NCI-H187 treated with DMSO at 0.1 percent for 48 hours (cell line): ENCODE measurements at places on chromosomes 11 and 22.

DNA sequence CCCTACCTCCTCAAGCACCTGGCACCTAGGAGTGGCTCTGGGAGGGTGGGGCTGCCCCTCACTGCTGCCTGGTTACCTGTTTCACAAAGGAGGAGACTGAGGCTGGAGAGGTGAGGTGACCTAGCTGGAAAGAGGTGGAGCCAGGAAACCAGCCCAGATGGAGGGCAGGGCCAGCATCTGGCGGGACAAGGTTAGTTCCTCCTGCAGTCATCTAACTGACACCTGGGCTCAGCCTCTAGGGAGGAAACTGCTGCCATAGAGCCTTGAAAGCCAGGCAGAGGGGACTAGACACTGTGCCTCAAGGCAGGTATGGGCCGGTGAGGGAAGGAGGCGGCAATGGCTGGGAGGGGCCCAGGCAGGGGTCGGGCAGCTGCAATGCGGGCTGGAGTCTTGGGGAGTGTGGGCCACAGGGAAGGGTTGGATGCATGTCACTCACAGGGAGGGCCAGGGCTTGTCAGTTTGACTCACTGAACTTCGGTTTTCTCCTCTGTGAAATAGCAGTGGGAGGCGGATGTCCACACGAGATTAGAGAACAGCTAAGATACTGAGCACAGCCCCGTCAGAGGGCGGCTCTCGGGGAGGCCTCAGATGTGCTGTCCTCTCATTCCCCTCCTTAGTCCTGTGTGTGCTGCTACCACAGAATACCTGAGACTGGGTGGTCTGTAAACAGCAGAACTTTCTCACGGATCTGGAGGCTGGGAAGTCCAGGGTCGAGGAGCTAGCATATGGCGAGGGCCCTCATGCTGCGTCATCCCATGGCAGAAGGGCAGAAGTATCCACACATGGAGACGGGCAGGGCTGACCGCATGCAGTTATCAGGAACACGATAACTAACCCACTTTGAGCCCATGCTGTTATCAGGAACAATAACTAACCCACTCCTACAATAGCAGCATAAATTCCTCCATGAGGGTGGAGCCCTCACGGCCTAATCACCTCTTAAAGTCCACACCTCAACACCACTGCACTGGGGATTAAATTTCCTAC is 16.1 kb downstream of the MGAT3 start:
- peak; percentile 61 for DNase-seq

GRCh38 chr11:104665641-104666040 is 232.6 kb downstream of the CASP12 start:
- DNase-seq = no peak

DNA sequence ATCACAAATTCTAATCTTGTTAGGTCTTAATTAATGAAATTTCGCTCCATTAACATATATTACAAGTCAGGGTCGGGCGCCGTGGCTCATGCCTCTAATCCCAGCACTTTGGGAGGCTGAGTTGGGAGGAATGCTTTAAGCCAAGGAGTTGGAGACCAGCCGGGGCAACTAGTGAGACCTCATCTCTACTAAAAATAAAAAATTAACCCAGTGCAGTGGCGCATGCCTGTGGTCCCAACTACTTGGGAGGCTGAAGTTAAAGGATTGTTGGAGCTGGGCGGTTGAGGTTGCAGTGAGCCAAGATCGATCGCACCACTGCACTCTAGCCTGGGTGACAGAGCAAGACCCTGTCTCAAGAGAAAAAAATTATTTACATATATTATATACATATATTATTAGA is 1.9 kb downstream of the TMA7B start:
- no peak for DNase-seq

DNA sequence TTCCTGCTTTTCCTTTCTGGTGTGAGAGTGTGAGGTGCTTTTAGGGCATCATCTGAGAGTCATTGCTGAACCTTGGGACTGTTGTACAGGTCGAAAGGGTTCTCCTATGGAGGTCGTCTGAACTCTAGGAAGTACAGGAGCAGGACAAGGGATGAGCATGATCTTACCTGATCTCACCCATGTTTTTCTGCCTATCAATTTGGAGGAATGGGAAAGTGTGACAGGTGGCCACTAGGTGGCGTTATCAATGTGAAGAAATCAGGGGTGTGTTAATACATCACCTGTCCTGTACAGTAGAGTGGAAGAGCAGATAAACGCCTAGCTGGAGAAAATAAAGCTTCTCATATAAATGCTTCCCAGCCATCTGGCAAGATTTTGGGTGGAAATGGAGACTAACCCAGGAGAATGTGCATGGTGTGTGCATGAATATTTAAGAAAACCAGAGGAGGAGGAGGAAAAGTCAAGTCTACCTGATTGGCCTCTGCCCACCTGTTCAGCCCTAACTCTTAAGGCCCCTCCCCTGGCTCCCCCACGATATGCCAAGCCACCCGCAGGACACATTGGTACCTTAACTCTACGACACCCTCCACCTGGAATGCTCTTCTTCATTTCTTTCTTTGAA is 72.0 kb upstream of the NARS2 start:
- peak; percentile 37 for DNase-seq

DNA sequence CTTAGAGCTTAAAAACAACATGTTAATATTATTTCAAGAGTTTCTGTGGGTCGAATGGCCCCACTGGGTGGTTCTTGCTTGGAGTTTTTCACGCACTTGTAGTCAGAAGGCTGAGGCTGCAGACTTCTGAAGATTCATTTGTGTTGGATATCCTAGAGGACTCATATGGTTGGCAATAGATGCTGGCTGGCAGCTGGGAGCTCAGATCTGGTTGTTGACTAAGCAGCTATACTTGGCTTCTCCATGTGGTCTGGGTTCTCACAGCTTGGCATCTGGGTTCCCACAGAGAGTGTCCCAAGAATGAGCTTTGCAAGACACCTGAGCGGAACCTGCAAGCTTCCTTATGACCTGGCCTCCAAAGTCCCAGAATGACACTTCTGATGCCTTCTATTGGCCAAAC is 163.9 kb upstream of the ZC3H12C start:
- no peak for DNase-seq

GRCh38 chr11:78795621-78796261 is 221.1 kb upstream of the NARS2 start:
- peak; percentile 55 for DNase-seq

DNA sequence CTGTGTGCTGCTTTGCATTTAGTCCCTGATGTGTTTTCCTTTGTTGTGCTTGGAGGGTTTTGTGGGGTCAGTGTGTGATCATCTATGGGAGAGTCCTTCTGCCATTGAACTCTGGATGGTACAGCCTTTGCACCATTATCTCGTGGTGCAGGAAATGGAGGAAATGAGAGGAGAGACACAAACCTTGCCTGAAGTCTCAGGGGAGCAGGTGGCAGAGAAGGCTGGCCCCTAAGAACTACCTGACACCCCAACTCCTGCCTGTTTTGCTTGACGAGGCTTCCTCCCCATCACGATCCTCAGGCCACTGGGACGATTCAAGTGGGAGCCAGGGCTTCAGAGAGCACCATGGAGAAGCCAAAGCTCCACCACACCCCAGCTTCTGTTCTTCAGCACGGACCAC is 1316.4 kb downstream of the TBC1D22A start:
- no peak for DNase-seq

DNA sequence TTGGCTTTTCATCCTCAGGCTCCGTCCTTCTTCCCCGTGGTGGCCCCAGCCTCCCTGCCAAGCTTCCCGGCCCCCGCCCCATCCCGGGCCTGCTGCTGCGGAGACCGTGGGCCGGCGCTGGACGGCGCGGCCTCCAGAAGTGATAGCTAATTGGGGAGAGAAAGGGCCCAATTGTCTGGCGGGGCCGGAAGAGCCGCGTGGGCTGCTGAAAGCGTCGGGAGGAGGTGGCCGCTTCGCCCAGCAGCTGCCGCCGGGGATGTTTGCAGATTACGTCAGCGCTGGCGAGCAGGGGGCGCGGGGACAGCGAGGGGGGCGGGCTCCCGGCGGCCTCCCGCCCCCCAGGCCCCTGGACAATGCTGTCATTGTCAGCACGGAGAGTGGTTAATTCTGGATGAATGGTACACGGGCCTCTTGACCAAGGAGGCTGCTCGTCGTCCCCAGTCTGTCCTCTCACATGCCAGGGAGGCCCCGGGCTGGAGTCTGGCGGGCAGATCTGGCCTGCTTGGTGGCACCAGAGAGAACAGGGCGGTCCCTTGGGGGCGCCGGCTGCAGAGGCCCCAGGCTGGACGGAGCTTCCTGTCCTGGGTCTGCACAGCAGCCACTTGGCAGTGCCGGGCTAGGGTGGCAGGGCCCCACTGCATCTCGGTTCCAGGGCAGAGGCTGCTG is 1.6 kb downstream of the SMIM38 start:
- no peak for DNase-seq

DNA sequence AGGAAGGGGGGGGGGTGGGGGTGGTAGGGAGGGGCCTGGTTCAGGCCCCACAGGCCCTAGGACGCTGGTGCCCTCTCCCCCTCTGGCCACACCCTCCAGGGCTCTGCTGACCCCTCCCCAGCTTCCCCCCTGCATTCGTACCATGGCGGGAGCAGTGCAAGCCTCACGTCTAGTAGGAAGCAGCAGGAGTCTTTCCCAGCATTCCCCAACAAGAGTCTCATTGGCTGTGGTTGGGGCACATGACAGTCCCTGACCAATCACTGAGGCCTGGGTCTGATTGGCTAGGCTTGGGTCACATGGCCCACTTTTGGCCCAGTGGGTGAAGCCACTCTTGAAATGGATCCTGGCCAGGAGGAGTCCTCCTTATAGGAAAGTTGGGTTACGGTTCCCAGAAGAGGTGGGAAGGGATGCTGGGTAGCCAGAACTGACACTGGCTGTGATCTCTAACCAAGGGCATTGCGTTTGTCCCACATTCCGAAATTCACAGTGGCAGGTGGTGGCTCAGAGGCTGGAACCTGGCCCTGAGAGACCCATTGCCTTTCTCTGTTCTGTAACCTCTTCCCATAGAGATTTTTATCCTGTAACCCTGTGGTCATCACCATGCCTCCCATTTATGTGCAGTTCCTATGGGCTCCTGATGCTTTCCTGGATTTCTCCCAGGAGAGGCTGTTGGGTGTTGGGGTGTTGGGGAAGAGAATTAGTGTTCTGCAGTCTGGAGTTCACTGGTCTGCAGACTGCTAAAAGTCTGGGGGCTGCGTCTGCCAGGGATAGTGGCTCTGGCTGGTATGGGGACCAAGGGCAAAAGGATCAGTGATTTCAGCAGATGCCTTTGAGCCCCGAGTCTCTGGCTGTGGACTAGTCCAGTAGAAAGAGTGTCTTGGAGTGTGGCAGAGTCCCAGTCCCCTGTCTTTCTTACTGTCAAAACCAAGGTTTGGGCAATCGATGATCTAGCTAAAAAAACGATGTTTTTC is 58.9 kb upstream of the MYEOV start:
- DNase-seq = no peak

DNA sequence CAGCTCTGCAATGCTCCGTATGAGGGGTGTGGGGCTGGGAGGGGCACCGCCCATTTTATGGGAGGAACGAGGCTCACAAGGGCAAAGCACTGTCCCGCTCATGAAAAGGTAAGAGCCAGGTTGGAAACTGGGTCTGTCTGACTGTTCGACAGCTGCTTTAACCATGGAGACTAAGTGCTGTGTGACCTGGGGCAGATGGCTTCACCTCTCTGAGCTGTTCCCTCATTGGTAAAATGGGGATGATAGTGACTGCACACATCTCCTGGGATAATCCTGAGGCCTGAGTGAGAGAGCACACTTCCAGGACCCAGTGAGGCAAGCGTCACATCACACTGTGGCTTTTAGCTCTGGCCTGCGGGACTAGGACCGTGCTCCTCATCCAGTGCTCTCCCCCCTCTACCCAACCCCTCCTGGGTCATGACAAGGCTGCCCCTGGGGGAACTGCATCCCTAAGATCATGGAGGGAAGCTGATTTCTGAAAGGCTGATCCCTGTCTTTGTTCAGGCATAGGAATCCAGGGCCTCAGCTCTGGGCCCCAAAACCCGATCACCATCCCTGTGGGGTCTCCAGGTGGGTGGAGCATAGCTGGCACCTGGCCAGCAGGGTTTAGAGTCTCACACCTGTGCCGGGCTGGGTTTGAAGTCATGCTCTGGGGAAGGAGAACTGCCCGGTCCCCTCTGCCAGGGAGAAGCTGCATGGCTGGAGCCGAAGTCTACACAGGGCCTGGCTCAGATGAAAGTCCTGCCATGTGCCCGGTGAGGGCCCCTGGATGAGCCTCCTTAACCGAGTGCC is 21.3 kb downstream of the FGF3 start:
- DNase-seq = no peak

- no peak for DNase-seq
These were observed 14.5 kb downstream of the MYEOV start for GRCh38 chr11:69308491-69308911.

DNA sequence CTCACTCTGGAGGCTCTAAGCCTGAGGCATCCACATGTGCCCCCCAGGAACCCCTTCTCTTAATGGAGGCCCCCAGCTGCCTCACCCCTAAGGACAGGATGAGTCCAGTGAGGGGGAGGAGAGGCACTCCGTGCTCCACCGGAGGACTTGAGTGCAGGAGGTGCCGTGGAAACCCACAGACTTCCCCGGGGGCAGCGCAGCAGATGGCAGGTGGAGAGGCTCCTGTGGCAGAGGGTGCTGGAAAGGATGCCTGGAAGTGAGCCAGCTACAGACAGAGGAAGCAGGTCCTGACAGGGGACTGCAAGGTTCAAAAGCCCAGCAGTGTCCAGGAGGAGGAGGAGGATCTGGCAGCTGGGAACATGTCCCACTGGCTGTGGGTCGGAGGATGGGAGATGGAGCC is 1384.0 kb downstream of the TBC1D22A start:
- no peak for DNase-seq

DNA sequence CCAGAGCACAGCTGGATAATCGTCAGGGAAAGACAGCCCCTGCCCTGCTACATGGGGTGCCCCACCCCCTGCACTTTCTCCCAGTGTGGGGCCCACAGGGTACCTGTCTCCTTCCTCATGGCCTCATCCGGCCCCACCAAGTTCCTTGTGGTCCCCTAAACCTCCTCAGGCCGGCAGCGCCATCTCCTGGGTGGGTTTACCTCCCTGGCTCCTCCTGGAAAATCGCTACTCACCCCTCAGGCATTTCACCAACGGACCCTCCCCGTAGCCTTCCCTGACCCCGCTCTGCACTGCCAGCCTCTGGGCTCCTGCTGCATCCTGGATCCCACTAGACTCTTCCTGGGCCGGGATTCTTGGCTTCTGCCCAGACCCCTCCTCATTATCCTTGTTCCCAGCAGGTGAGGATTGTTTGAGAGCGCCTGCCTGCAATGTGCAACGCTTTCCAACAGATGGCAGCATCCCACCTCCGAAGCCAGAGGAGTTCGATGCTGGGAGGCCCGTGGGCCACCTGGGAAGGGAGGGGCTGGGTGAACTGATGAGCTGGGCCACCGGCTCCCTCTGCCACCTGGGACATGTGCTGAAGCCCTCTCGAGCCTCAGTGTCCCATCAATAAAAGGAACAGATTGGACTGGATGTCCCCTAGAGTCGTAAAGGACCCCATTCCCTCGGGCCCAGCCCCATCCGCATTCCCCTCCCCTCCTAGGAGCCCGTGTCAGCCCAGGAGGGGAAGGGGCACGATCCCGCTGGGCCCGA is 44.2 kb upstream of the TTLL12 start:
- DNase-seq = no peak
